Suppressor macrophage (primary cell): ENCODE measurements at places on chromosomes 13 and 19.
A peak's percentile ranks its signal among the peaks of the same experiment; 100 is the strongest.

GRCh38 chr19:19356901-19357566 is 36.4 kb downstream of the MAU2 start:
- no peak for DNase-seq

DNA sequence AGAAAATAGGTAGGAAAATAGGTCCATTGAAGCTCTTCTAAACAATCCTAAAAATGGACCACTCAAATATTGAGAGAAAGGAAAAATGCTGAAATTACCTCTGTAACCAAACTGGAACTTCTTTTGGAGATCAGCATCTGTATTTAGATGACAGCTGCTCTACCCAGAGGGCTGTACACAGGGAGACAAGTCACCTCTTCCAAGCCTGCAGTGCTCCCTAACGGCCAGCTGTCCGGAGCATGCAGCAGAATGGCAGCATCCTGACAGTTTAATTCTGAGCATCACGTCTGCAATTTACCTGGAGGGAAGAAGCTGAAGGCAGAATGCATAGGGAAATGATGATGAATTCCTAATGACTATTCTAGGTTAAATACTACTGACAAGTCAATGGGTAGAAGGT is 62.8 kb upstream of the DIAPH3 start:
- DNase-seq = peak; percentile 3

DNA sequence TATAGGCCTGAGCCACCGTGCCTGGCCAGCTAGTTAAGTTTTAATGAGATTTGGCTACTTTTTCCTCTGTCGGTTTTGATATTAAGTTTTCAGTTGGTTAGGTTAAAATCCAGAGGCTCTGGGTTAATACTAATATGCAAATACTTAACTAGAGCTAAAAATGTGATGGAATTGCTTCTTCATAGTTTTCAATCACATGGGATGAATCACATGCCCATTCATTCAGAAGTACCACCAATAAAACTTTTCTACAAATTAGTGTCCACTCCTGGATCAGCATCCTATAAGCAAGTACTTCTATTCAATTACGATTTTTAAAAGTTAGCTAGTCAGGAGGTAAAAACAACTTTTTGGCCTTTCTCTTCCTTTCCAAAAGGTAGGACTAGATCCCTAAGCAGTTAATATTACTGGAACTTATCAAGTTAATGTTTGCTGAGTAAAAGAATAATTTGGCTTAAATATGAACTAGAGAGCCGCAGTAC is 4.3 kb downstream of the SLC25A30 start:
- DNase-seq = no peak

- no peak for DNase-seq
Observed at GRCh38 chr19:42111384-42111783, 20.9 kb downstream of the POU2F2 start.

DNA sequence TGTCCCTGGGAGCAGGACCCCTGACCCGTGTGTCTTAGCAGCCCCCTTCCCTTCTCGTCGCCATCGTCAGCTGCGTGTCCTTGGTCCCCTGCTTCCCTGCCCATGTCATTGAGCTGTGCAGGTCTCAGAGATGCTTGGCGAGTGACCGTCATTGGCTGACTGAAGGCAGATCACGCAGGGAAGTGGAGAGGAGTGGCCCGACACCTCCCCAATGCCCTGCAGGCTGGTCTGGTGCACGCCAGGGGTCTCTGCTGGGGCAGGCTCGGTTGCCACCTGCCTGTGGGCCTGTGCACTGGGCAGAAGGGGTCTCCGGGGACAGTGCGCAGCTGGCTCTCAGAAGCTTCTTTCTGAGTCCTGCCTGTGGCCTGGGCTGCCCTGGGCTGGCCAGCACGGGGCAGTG is 6.2 kb downstream of the GNA11 start:
- no peak for DNase-seq

GRCh38 chr13:41668130-41668757 is 210.9 kb downstream of the RGCC start:
- peak; percentile 92 for DNase-seq
